Omental fat pad (tissue), 4 donors: ENCODE measurements at places on chromosomes 13 and 19. TPM values are rescaled to one million over a fixed set of nuclear protein-coding genes. Genes with fewer than 3 reads are reported as not detected.

RXFP2 gene
- total RNA-seq: 0.63 TPM

GPR12 gene
- 0.09 TPM for total RNA-seq

LILRA1 gene
- total RNA-seq: 7.1 TPM

VWA8 gene
- 15.4 TPM for total RNA-seq

- DNase-seq: no peak
These were observed 19.3 kb upstream of the SDHAF1 start for GRCh38 chr19:35975608-35976214.

- DNase-seq: no peak
These were observed 245.9 kb downstream of the ITGBL1 start for GRCh38 chr13:101698400-101698799.

DNA sequence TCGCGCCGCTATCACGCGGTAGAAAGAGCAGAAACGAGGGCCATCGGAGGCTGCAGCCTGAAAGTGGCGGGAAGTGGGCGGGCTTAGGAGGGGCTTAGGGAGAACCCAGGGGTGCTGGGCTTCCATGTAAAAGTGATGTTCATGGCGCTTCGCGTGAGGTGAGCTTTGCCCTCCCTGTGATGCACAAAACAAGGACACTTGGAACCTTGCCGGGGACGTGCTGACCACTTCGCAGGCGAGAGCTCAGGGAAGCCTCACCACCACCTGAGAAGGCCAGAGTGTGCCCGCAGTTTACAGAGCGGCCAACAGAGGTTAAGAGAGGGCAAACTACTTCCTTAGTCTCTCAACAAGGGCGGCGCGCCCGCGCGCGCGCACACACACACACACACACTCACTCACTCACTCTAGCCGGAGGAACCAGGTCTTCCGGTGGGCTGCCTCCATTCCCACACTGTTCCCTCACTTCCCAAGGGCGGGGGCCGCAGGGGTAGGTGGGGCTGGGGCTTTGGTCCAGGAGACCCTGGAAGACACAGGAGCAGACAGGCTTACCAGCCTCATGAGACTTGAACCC lies 651 bp downstream of the GAPDHS start:
- DNase-seq: no peak

GRCh38 chr19:45079063-45079910 lies at the start of gene GEMIN7:
GEMIN7 (plus strand) TSS chr19:45079260; CDS start chr19:45090115, 10,855 bp downstream.
- DNase-seq: no peak

DNA sequence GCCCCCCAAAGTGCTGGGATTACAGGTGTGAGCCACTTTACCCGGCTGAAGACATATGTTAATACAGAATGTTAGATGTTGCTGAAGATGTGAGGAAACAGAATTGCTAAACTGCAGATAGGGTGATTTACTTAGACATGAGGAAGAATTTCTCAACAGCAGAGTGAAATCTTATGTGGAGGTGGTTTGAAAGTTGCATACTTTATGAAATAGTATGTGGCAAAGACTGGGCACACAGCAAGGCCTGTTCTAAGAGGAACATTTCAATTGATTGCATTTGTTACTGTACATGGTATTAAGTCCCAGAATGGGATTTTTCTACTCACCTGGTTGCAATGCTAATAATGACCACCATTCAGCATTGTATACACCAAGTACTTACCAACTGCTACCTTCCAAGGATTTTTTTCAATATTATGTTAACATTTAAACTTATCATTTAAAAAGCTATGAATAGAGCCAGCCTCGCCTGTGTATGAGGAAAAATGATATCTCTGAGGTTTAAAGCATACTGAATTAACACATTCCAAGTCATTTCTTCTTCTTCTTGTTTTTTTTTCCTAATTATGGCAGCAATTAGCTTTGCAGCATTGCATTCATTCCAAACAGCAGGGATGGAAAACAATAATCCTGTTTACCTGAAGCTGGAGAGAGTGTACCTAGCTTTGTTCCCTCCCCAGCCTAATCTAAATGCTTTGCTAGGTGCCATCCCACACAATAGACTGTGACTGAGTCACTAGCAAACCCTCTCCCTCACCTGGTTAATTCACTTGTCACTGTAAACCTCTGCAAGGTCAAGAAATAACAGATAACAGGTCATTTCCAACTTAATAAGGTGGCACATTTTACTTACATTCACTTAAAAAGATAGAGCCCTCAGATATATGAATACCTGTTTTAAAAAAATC lies 19.4 kb upstream of the KLF5 start:
- DNase-seq: no peak
